CD8-positive, alpha-beta memory T cell (primary cell): ENCODE measurements at places on chromosomes 5 and 9. TPM values are rescaled to one million over a fixed set of nuclear protein-coding genes. Genes with fewer than 3 reads are reported as not detected.

DNA sequence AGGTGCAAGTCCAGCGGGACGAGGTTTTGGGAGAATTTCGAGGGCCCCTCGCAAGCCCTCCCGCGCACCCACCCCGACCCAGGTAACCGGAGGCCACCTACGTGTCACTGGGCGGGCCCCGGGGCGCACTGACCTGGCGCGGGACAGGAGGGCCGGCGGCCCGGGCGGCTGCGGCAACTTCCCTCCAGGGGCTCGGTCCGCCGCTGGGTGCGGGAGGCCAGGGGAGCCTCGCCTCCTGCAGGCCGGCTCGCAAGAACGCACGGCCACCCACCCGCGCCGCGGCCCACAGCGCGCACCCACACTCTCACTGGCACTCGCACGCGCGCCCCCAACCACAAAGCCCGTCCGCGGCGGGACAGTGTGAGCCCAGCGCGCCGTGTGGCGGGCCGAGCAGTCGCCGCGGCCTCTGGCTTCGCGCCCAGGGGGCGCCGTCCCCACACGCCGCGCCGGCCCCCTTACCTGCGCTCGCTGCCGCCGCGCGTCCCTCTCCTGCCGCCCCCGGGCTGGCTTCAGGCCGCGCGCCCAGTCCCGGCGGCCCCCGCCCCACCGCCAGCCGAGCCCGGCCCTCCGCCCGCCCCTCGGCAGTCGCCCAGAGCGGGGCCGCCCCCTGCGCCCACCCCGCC, 451 bp downstream of the LPAR1 start:
- no peak overlapping the region for H3K4me3 ChIP-seq
- no peak for DNase-seq
- no peaks in the 10 kb centered on the region for H3K27me3 ChIP-seq
- no peaks in the 10 kb centered on the region for H3K4me1 ChIP-seq

- no peak for DNase-seq
- H3K4me1 ChIP-seq: peaks cover 21% of the 10 kb centered on the region
- H3K36me3 ChIP-seq: no peaks in the 10 kb centered on the region
- no peaks in the 10 kb centered on the region for H3K27me3 ChIP-seq
Measured at GRCh38 chr5:65808251-65808741, 86.3 kb downstream of the NLN start.

The UNC5A gene
- not detected for total RNA-seq

- no peak overlapping the region for H3K4me3 ChIP-seq
- H3K4me1 ChIP-seq: no peaks in the 10 kb centered on the region
- no peaks in the 10 kb centered on the region for H3K27me3 ChIP-seq
- no peaks in the 10 kb centered on the region for H3K36me3 ChIP-seq
Measured at GRCh38 chr5:13930541-13931171, 13.8 kb downstream of the DNAH5 start.

GRCh38 chr5:127590156-127590722, 58.6 kb upstream of the CTXN3 start:
- no peaks in the 10 kb centered on the region for H3K27me3 ChIP-seq
- H3K4me3 ChIP-seq: no peak overlapping the region
- DNase-seq: no peak
- no peaks in the 10 kb centered on the region for H3K36me3 ChIP-seq
- H3K27ac ChIP-seq: no peak overlapping the region

The ARSI gene
- not detected for total RNA-seq

- no peaks in the 10 kb centered on the region for H3K36me3 ChIP-seq
- H3K4me3 ChIP-seq: no peak overlapping the region
- no peaks in the 10 kb centered on the region for H3K4me1 ChIP-seq
- DNase-seq: no peak
- H3K27ac ChIP-seq: no peak overlapping the region
- no peaks in the 10 kb centered on the region for H3K27me3 ChIP-seq
Measured at GRCh38 chr5:149640350-149640999, 59.2 kb downstream of the ARHGEF37 start.

The OBP2B gene
- not detected for total RNA-seq

- H3K27me3 ChIP-seq: no peaks in the 10 kb centered on the region
- no peak overlapping the region for H3K27ac ChIP-seq
- no peaks in the 10 kb centered on the region for H3K36me3 ChIP-seq
- no peaks in the 10 kb centered on the region for H3K4me1 ChIP-seq
Measured at GRCh38 chr9:77929942-77930341, 101.7 kb downstream of the GNAQ start.

The SLC6A18 gene
- total RNA-seq: not detected

The SH3GL2 gene
- not detected for total RNA-seq

GRCh38 chr5:146409054-146409671, 38.0 kb upstream of the TCERG1 start:
- H3K27me3 ChIP-seq: no peaks in the 10 kb centered on the region
- H3K36me3 ChIP-seq: no peaks in the 10 kb centered on the region
- no peak overlapping the region for H3K4me3 ChIP-seq
- DNase-seq: no peak
- H3K4me1 ChIP-seq: no peaks in the 10 kb centered on the region

DNA sequence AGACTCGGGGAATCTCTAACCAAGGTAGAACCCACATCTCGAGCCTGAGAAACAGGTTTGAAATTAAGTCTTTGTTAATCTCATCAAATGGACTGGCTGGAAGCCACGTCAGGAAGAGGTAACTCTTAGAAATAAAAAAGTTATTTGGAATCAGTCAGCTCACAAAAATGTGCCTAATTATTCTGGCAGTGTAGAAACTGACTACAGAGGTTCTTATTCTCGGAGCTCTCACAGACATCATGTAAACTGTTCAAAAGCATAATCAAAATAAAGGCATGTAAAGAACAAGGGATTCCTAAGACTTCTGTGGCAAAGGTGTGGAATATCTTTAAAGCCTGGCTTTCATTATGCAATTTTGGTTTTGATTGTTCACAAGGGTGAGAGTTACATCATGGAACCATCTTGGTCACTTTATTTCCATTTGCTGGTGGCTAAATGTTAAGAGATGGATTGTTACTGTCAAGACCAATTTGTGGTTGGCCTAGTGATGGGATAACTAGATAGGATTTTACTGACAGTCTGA, 85.1 kb downstream of the OTULIN start:
- H3K4me3 ChIP-seq: no peak overlapping the region
- H3K27ac ChIP-seq: no peak overlapping the region
- H3K4me1 ChIP-seq: no peaks in the 10 kb centered on the region
- no peak for DNase-seq
- no peaks in the 10 kb centered on the region for H3K36me3 ChIP-seq

The GADD45G gene
- total RNA-seq: 3.4 TPM

The PCDHA9 gene
- not detected for total RNA-seq

DNA sequence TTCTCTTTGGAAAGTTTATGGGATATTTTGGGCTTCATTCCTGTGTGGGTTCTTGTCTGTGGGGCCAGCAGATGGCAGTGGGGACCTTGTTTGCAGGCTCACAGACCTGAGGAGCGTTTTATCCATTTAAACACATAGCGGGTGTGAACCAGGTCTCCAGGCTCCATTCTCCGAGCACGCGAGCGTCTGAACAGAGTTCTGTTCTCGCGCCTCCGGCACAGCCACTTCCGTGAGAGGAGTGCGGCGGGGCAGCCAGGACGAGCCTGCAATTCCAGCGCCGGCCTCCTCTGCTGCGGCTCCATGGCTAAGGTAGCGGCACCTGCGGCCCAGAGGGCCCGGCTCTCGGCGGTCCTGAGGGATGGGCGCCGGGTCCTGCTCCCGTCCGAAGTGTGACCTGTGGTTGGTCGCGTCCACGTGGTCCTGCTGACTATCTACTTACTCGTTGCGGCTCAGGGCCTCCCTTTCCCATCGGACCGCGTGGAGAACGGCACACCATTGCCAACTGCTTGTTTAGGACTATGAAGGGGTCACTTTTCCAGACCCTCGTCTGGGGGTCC, 7.3 kb downstream of the NRARP start:
- H3K36me3 ChIP-seq: no peaks in the 10 kb centered on the region
- no peak overlapping the region for H3K27ac ChIP-seq
- peak overlapping the region; percentile 34 for H3K4me3 ChIP-seq
- peaks cover 7% of the 10 kb centered on the region for H3K4me1 ChIP-seq

GRCh38 chr9:135039266-135039870, 48.1 kb upstream of the OLFM1 start:
- no peak overlapping the region for H3K27ac ChIP-seq
- no peak for DNase-seq
- H3K36me3 ChIP-seq: no peaks in the 10 kb centered on the region
- no peak overlapping the region for H3K4me3 ChIP-seq

- H3K4me3 ChIP-seq: no peak overlapping the region
- H3K27ac ChIP-seq: no peak overlapping the region
- no peaks in the 10 kb centered on the region for H3K27me3 ChIP-seq
- peaks cover 5% of the 10 kb centered on the region for H3K4me1 ChIP-seq
- DNase-seq: no peak
Measured at GRCh38 chr9:22117511-22118384, 108.6 kb upstream of the CDKN2B start.

The ANKRD31 gene
- 0.66 TPM for total RNA-seq

DNA sequence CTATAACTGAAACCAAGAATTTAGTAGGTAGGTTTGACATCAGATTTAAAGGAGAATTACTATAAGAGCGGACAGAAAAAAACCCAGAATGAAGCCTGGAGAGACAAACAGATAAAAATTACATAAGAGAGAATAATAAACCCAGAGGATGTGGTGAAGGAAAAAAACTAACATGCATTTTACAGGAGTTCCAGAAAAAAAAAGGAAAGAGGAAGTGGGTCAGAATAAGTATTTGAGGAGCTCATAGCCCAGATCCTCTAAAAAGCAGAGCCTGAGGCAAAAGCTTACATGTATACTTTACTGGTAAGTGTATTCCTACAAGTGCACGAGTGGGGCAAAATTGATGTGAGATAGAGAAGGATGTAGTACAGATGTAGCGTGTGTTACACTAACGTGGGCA, 43.1 kb upstream of the NAA35 start:
- no peaks in the 10 kb centered on the region for H3K36me3 ChIP-seq
- no peaks in the 10 kb centered on the region for H3K27me3 ChIP-seq
- no peak overlapping the region for H3K27ac ChIP-seq

- no peaks in the 10 kb centered on the region for H3K36me3 ChIP-seq
- DNase-seq: no peak
- H3K4me3 ChIP-seq: no peak overlapping the region
- H3K27me3 ChIP-seq: no peaks in the 10 kb centered on the region
- no peak overlapping the region for H3K27ac ChIP-seq
- no peaks in the 10 kb centered on the region for H3K4me1 ChIP-seq
Measured at GRCh38 chr5:74200560-74200959, 440.0 kb downstream of the ENC1 start.

DNA sequence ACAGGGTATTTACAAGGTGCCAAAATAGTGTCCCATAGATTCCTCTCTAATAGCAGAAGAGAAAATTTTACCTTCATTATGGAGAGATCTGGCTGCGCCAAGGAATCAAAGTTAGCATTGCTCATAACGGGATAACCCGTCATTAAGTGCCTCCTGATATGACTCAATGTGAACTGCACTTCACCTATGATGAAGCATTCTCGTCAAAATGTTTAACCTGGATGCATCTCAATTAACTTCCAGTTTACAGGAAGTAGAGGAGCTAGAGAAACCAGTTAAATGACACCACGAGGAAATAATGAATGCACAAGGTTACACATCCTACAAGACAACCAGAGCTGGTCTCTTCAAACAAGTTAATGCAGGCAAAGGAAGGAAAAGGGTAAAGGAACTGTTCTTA, 17.2 kb downstream of the FBXW11 start:
- H3K27me3 ChIP-seq: no peaks in the 10 kb centered on the region
- H3K27ac ChIP-seq: no peak overlapping the region
- DNase-seq: no peak
- H3K4me1 ChIP-seq: peaks cover 28% of the 10 kb centered on the region
- peaks cover 3% of the 10 kb centered on the region for H3K36me3 ChIP-seq

- peaks cover 22% of the 10 kb centered on the region for H3K36me3 ChIP-seq
- H3K27me3 ChIP-seq: no peaks in the 10 kb centered on the region
- H3K4me1 ChIP-seq: peaks cover 18% of the 10 kb centered on the region
- no peak overlapping the region for H3K4me3 ChIP-seq
- no peak for DNase-seq
- no peak overlapping the region for H3K27ac ChIP-seq
Measured at GRCh38 chr9:128164307-128164885, 4.3 kb downstream of the BBLN start.

DNA sequence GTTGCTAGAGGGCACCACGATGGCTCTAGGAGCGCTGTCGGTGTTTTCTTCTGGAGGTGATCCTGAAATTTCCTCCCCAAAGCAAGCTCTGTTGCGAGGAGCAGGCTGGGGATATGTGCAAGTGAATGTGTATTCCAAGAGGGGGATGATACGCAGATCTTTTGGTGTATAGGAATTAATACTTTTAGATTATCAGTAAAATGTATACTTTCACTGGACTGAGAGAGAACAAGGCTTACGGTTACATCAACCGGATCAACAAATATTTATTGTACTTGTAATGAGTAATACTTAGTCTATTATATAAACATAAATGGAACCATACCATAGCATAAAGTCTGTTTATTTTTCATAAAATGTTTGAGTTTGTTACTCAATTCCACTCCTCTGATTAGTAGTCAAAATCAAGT, 632 bp upstream of the PRKAA1 start:
- peak overlapping the region; percentile 88 for H3K27ac ChIP-seq
- H3K27me3 ChIP-seq: no peaks in the 10 kb centered on the region
- DNase-seq: no peak
- H3K4me3 ChIP-seq: peak overlapping the region; percentile 99

GRCh38 chr5:99926463-99926862, 608.7 kb upstream of the FAM174A start:
- DNase-seq: no peak
- no peaks in the 10 kb centered on the region for H3K36me3 ChIP-seq
- no peaks in the 10 kb centered on the region for H3K4me1 ChIP-seq
- no peak overlapping the region for H3K27ac ChIP-seq

The ANGPTL2 gene
- total RNA-seq: not detected

GRCh38 chr9:113690055-113690740, 185.9 kb upstream of the ZNF618 start:
- H3K36me3 ChIP-seq: no peaks in the 10 kb centered on the region
- peaks cover 9% of the 10 kb centered on the region for H3K4me1 ChIP-seq
- no peak overlapping the region for H3K27ac ChIP-seq
- peaks cover 32% of the 10 kb centered on the region for H3K27me3 ChIP-seq

The CAVIN4 gene
- 0.20 TPM for total RNA-seq

The CDKN2A gene
- total RNA-seq: 4.1 TPM

The DEPDC1B gene
- 11.3 TPM for total RNA-seq

DNA sequence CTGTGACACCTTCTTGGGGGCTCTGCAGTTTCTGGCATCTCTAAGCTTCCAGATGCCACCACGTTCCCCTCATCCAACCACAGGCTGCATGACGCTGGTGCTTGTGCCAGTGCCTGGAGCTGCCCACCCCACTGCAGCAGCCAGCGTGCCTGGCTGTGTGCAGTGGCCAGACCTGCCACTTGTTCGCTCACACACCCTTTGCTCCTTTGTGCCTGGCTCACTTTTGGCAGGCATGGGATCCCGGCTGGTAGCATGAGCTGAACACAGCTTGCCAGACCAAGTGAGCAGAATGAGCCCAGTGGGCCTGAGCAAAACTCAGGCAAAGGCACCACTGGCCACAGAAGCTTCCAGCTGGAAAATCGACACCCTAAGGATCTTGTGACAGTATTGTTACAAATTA, 562.9 kb upstream of the ACO1 start:
- DNase-seq: no peak
- no peak overlapping the region for H3K4me3 ChIP-seq
- no peak overlapping the region for H3K27ac ChIP-seq
- H3K4me1 ChIP-seq: no peaks in the 10 kb centered on the region
- H3K27me3 ChIP-seq: no peaks in the 10 kb centered on the region
